NCI-H446 treated with DMSO at 0.1 percent for 48 hours (cell line): ENCODE measurements at places on chromosomes 7 and 10.

GRCh38 chr10:79488336-79488735, 24.0 kb upstream of the EIF5AL1 start:
- DNase-seq: no peak

GRCh38 chr10:14822879-14823755, 14.7 kb downstream of the CDNF start:
- no peak for DNase-seq

GRCh38 chr10:115968236-115968635, 304.8 kb downstream of the GFRA1 start:
- no peak for DNase-seq

DNA sequence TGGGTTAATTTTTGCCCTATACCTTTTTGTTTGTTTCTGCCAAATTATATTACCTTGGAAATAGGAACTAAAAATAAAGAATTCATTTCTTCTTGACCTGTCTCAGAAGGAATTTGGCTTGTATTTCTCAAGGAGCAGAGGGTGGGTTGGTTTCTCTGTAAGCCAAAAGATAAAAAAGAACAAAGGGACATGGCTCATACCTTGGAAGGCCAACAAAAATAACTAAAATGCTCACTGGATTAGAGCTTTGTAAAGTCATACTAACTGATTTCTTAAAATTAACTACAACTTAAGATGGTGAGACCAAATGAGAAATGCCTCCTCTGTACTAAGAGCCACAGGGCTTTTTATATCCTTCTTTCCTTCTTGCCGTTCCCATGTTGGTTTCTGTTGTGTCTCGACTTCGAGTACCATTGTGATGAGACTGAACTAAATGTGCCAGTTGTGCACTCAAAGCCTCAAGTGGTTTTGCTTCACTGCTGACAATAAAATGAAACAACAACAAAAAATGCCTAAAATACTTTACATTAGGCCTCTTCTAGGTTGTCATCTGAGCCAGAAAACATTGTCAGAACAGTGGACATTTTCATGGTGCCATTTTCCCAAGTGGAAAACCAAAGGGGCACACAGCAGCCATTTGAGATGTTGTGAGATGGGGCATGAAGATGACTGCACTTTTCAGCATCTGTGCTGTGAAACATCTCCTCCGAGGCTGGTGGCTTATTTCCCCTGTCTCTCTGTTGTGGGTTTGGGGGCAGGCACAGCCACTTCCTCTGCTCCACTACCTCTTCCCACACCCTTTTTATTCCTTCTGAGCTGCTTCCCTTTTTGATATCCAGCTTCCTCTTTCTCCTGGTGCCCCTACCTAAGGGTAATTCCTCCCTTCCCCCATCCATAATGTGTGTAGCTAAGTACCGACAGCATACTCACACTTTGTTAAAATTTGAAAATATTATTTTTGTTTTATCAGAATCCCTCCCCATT, 51.8 kb upstream of the AGR3 start:
- no peak for DNase-seq

GRCh38 chr10:80709866-80710265, 172.2 kb downstream of the SH2D4B start:
- DNase-seq: peak; percentile 7

- DNase-seq: no peak
Measured at GRCh38 chr7:69811476-69812308, 213.4 kb downstream of the AUTS2 start.

GRCh38 chr10:119502209-119502608, 40.3 kb downstream of the RGS10 start:
- no peak for DNase-seq

GRCh38 chr10:122463466-122464249, 2.3 kb downstream of the HTRA1 start:
- no peak for DNase-seq

GRCh38 chr10:110535958-110536891, 31.3 kb upstream of the SMC3 start:
- no peak for DNase-seq
